ENCODE measurements at places on chromosomes 13 and 19.

DNA sequence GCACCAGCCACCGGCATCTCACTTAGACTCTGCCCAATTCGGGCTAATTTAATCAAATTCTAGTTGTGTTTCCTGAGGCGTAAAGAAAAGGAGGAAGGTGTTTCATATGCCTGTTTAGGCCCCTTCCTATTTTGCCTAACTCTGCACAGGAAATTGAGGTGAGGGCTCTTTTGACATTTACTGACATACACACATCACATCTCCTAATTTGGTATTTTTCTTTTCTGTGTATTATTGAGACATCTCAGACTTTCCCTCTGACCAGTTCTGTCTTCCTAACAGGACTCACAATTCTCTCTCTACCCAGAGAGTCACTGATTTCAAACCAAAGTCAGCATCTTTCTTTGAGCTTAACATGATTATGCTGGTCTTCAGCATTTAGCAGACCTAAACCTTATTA, 7.9 kb downstream of the CEACAM3 start:
- no peak for DNase-seq

- no peak for DNase-seq
Observed at GRCh38 chr19:50005428-50005827, 19.7 kb downstream of the VRK3 start.

DNA sequence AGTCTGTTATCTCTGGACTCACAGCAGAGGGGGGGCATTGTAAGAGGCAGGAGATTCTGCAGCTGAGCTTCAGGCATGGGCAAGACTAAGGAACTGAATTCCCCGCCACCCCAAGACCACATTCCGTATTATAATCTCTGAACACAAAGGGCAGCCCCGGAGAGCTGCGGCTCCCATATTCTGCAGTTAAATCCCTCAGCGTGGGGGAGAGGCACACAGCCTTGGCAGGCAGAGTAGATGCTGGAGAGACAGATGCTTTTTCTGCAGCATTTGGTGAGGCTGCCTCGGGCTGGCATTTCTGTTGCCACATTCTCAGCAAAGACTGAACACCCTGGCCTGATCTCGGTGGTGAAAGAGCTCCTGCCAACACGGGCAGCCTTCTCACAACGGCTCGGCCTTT, 12.9 kb downstream of the CHAF1A start:
- DNase-seq = no peak

DNA sequence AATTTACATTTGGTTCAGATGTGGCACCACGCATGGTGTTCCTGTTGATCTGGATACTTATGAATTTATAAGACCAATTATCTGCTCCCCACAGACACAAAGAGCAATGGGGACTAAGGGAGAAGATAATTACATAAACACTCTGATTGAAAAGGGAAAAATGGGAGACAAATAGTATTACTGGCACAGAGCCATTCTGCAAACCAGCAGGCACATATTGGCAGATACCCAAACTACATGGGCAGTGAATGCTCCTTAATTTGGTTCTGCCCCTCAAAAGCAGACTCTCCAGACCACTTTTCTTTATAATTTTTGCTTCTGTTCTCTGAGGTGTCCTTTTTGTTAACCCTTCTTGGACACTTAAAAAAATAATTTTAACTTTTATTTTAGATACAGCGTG, 1674.2 kb downstream of the PCDH9 start:
- DNase-seq = no peak

DNA sequence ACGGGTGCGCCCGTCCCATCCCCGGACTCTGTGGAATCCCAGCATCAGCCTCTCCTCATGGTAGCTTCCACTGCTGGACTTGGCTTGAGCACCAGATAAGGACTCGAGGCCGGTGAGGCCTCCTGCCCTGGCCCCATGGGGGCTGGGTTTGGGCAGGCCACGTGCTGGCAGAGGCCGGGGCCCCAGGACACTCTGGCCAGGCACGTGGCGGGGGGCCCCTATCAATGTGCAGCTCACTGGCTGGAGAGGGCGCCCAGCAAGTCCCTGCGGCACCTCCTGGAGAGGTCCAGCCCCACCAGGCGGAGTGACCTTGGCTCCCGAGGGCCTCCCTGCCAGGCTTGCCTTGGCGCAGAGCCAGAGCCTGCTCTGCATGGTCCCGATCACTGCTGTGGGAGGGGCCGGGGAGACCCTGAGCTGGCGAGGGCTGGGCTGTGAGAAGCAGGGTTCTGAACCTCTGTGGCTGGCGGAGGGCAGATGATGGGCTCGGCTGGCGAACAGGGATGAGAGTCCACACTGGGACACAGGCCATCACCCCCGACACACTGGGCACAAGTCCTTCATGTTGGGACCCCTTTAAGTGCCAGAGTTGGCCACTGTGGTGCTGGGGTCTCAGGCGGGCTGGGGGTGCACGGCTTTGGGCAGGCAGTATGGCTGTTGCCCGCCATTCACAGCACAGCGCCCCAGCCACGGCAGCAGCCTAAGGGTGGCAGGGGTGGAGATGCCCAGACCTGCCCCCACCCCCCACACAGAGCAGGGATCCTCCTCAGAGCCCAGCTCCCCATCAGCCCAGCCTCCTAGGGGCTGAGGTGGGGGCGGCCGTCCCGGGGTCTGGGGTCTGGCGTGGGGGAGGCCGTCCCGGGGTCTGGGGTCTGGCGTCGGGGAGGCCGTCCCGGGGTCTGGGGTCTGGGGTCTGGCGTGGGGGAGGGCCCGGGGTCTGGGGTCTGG, 19.1 kb downstream of the CEBPG start:
- no peak for DNase-seq

DNA sequence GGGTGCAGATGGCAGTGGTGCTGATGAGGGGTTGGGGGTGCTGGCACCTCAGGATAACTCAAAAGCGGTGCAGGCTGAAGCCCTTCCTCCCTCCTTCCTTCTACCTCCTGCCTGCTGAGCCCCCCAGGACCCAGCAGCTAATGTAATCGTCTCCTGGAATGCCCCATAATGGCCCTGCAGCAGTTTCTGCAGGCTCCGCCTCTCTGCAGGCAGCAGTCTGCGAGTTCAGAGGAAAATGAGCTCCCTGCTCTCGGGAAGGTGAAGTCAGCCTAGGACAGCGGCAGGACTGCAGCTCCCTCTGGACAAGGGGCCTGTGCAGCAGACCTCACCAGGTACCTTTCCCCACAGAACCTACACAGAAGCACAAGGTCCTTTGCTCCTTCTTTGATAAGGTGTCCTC, 130.9 kb downstream of the ZDHHC20 start:
- DNase-seq = no peak

- no peak for DNase-seq
Observed at GRCh38 chr19:33449799-33450198, 71.8 kb downstream of the PEPD start.

DNA sequence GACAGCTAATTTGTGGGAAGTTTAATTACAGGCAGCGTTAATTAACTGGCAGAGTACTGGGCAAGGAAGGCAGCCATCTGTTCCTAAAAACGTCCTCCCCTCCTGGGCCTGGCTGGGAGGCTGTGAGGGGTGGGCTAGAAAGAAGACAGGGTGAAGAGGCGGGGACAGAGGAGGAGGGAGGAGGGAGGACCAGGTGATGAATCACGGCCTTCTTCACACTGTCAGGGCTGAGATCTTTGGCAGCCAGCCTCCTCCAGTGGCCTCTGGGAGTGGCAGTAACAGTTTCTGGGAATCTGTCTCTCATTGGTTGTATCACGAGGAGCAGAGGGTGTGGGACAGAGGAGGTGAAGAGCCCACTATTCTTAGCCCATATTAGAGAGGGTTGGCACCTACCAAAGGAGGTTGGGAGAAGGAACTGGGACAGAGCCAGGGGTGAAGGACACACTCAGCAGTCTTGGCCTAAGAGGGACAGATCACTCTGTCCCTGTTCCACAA, 9.6 kb upstream of the ZNRF4 start:
- no peak for DNase-seq
